ENCODE measurements at places on chromosomes 6 and 20.

DNA sequence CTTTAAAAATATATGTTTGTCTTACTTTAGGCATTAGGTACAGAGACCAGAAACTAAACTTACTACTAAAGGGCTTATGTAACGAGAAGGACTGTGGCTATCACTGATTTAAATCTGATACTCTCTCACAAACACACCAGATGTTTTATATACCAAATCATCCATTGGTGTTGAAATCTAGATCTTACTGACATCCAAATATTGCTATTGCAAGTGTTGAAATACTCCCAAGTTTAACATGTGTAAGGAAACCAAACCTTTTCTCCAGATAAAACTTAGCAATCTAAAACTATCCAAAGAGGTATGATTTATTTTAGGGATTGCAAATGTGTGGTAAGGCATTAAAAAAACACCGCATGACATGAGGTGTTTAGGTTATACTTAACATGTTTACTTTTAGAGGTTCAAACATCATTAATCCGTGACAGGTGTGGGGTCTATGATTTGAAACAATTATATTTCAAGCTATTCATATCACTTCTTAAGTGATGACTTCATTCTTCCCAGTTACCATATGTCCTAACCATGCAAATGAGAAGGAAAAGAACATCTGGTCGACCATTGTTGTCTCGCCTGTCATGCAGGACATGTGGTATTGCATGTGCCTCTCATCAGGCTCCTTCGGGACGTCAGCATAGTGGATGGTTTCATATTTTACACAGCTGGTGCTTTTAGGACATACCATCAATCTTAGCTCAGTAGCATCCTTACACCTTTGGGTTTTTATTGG, 168.3 kb upstream of the SPACA1 start:
- no peak for DNase-seq

DNA sequence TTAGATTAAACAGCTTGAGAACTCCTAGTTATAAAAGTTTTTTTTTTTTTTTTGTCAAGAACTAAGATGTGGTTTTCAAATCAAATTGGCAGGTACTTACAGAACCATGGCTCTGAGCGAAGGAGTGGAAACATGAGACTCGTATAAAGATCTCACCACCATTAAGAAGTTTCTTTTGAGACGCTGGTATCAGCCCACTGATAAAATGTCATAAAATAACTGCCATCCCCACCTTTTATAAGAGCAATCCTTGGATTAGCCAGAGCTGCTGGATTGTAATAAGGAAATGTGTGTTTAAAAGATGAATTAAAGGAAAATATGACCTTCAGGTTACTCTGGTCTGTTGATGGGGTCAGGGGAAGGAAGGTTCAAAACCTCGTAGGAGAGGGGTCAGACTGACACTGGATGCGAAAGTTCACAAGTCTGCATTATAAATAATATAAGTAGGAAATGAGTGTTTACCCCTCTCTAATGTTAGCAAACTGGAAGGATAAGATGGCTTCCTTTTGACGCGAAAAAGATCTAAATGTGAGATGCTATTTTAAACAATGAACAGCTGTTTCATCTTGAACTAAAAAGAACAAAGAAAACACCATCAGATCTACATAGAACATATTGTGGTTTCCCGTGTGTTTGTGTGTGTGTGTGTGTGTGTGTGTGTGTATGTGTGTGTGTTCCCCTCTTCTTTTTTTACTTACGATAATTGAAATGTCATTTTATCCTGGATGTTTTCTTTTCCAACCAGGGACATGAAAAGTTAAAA, 386.8 kb upstream of the JAG1 start:
- DNase-seq, result no peak

- DNase-seq, result no peak
Observed at GRCh38 chr6:51339728-51340127, 521.1 kb downstream of the TFAP2B start.

GRCh38 chr20:49694450-49695071, 19.1 kb downstream of the B4GALT5 start:
- DNase-seq, result no peak

DNA sequence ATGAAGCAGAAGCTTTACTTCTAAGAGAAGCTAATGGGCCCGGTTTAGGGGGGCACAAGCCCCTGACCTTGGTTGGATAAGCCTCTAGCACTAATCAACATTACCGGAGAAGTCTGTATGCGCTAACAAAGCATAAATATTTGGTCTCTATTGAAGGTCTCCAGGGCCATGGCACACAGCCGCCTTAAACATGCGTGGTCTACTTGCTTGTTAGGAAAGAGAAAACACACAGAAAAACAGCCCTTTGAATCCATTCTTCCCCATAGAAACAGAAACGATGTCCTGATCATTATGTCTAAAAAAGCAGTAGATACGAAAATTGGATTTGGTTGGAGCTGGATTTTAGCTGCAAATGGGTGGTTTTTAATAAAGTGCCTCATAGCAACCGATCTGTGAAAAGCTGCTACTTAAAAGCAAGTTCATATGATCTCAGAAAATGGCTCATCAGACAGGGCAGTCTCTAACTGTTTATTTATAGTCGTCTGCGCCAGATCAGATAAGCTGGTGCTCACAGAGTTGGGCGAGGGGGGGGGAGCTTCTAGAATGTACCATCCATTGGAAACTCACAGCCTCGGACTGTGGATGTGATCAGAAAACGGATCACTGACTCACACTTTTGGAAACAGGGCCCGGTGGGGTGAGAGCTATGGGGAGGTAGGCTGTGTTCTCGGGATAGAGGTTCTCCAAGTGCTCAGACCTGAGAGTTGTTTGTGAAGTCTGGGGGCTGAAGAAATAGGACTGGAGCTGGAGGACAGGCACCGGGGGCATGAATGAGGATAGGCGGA, 35.3 kb upstream of the APCDD1L start:
- peak; percentile 23 for DNase-seq

GRCh38 chr6:85923013-85923430, 280.3 kb upstream of the SYNCRIP start:
- no peak for DNase-seq

- DNase-seq, result no peak
Observed at GRCh38 chr6:17101422-17102257, at the start of gene STMND1. STMND1 (plus strand) TSS chr6:17102050; CDS start chr6:17102258, 208 bp downstream.

GRCh38 chr20:19552221-19553180, 205.6 kb upstream of the RIN2 start:
- DNase-seq, result no peak

DNA sequence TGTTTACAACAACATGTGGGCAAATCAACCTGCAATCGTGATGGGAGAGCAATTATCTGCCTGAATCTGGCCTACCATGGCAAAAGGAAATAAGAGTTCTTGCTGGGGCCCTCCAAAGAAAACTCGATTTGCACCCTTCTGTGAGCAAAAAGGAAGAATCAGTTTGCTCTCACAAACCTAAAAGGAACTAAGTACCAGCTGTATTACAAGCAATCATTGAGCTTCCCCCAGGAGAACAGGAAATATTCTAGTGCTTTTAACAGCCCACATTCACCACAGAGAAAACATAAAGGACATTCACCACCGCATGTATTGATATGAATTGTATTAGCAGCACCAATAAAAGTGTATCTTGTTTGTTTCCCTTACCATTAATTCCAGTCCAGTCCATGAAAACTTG, 75.0 kb downstream of the MBOAT1 start:
- DNase-seq, result no peak

- no peak for DNase-seq
Observed at GRCh38 chr6:90369651-90370050, 73.0 kb upstream of the BACH2 start.

- no peak for DNase-seq
Observed at GRCh38 chr20:63877755-63878470, 12.8 kb downstream of the TPD52L2 start.

GRCh38 chr20:922781-923180, 6.6 kb upstream of the ANGPT4 start:
- DNase-seq, result no peak

GRCh38 chr6:137046871-137047412, 2.2 kb upstream of the IL20RA start:
- no peak for DNase-seq

- no peak for DNase-seq
Observed at GRCh38 chr20:21324126-21324525, 21.0 kb downstream of the XRN2 start.

Measured in right atrium auricular region (tissue), 2 donors.